ENCODE measurements at places on chromosomes 3 and 15. TPM values are rescaled to one million over a fixed set of nuclear protein-coding genes. Genes with fewer than 3 reads are reported as not detected.

The TIGIT gene
- total RNA-seq = not detected

The FGF12 gene
- not detected for total RNA-seq

The ACTC1 gene
- not detected for total RNA-seq

The CLSTN2 gene
- total RNA-seq = not detected

The SAXO2 gene
- 1.2 TPM for total RNA-seq

The VIPR1 gene
- total RNA-seq = 60.4 TPM

The EFHB gene
- not detected for total RNA-seq

The C3orf22 gene
- not detected for total RNA-seq

The SLC22A13 gene
- total RNA-seq = 0.26 TPM

The PCLAF gene
- 80.0 TPM for total RNA-seq

The MANF gene
- 58.8 TPM for total RNA-seq

The CTDSPL gene
- 33.3 TPM for total RNA-seq

The MITF gene
- total RNA-seq = not detected

The AGTR1 gene
- total RNA-seq = not detected

The TRH gene
- total RNA-seq = not detected

The TMEM266 gene
- total RNA-seq = not detected

The CPNE4 gene
- total RNA-seq = not detected

The SLC27A2 gene
- 56.0 TPM for total RNA-seq

The ETV5 gene
- 39.6 TPM for total RNA-seq

Measured in HT-29 (cell line).